ENCODE measurements at places on chromosomes 5 and 9.
A peak's percentile ranks its signal among the peaks of the same experiment; 100 is the strongest.

- DNase-seq: no peak
Measured at GRCh38 chr5:54725391-54726280, 208.1 kb downstream of the SNX18 start.

GRCh38 chr9:95822015-95822414 lies 53.5 kb upstream of the ERCC6L2 start:
- no peak for DNase-seq

GRCh38 chr9:122197882-122198281 lies 30.9 kb downstream of the LHX6 start:
- no peak for DNase-seq

GRCh38 chr5:18546591-18546990 lies 912.3 kb downstream of the TAF11L14 start:
- DNase-seq: no peak

GRCh38 chr9:81370096-81370495 lies 319.3 kb downstream of the TLE1 start:
- DNase-seq: no peak

- no peak for DNase-seq
Measured at GRCh38 chr5:131530706-131531331, 104.2 kb downstream of the RAPGEF6 start.

- peak; percentile 69 for DNase-seq
Measured at GRCh38 chr5:73451224-73452130, 2.9 kb upstream of the FOXD1 start.

DNA sequence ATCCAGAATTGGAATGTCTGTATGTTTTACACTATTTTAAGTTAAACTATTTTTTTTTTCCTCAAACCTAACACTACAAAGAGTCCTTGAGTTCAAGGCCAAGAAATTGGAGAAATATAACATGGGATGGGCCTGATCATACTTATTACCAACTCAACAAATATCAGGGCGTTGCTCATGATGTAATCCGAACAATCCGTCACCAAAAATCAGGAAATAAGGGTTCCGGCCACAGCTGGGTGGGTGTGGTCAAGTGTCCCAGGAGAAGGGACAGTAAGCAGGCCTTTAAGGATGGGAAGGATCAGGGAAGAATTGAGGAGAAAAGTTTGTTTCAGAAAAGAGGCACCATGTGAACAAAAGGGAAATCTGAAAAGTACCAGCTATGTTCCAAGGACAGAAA lies 29.8 kb downstream of the MED27 start:
- no peak for DNase-seq

DNA sequence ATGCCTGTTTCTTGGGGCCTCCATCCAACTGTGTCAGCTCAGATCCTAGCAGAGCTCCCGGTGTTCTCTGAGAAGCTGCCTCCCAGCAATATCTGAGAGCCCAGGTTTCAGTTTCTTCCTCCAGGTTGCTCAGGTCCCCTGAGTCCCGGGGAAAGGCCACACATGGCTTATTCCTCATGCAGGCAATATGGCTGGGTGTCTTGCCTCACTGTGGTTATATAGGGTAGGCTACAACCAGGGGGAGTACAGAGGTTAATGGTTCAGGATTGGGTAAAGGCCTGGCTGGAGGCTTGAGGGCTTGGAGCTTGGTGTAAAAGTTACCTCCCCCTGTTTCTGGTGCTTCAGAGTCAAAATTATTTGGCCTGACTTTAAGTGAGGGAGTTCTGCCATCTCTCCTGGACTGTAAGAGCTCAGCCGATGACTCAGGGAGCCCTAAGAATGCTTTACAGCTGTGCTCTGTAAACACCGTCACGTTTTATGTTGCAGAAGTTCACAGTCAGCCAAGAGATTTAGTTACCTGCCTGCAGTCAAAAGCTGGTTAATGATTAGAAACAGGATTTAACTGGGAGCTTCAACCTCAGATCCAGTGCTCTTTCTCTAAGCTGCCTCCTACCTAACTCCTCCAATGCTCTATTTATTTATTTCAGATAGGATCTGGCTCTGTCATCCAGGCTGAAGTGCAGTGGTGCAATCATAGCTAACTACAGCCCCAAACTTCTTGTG lies 24.3 kb upstream of the UBAP2 start:
- no peak for DNase-seq

GRCh38 chr5:55994495-55994997 lies at the start of gene IL6ST:
TSS of gene IL6ST (minus strand) at chr5:55994963. CDS start at chr5:55976278, 18,685 bp downstream.
- peak; percentile 36 for DNase-seq

GRCh38 chr9:16591092-16591491 lies 279.4 kb downstream of the BNC2 start:
- DNase-seq: no peak

DNA sequence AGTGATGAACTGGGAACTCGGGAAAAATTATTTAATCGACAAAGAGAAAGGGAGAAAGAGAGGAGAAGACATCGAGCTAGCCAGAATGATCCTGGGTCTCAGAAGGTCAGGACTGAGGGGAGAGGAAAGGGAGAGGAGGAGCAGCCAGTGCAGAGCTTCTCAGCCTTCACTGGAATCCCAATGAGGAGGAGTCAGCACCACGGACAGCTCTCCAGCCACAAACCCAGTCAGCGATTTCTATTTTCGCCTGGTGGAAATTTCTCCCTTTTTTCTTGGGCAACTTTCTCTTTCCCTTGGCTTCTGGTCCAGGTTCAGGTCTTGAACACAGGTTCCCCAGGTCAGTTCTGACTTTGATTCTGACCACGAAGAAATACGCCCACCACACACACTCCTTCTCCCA lies 1.6 kb upstream of the BRINP1 start:
- no peak for DNase-seq

- no peak for DNase-seq
Measured at GRCh38 chr5:179768326-179769085, 25.3 kb upstream of the LTC4S start.

GRCh38 chr5:150465927-150466326 lies 16.4 kb upstream of the RPS14 start:
- no peak for DNase-seq

DNA sequence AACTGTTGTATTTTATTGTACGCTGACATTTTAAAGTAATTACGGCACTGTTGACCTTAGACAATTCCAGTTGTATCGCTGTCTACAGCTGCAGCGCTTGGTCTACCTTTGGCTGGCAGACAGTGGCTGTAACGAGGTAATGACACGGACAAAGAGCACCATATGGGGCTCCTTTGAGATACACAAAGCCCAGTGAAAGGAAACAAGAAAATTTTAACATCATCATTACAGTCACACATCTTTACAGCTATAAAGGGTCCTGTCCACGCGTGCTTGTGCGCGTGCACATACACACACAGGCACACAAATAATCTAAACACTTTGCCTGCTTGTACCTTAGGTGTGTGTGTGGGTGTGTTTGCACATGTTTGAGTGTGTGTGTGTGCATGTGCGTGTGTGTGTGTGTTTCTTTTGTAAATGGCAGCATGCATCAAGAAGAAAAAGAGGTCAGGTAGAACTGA lies 946.0 kb downstream of the NR2F1-AS1 start:
- DNase-seq: no peak

DNA sequence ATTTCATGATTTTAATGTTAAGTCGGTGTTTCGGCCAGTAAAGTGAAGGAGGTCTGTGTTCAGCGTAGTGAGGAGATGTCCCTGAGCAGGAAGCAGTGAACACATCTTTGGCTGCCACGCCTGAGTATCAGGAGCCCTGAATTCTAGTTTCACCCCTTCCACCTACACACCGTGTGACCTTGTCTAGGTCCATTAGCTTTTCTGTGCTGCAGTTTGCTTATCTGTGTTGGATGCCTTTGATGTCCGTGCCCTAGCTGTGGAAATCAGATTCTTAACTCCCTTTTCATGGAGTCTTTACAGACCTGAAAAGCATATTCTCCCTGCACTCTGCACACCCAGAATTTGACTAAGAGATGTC lies 601 bp downstream of the FBXO38 start:
- peak; percentile 1 for DNase-seq

GRCh38 chr5:33299621-33300208 lies 141.1 kb upstream of the TARS1 start:
- DNase-seq: no peak

GRCh38 chr9:109817146-109817845 lies 37.3 kb downstream of the PALM2AKAP2 start:
- no peak for DNase-seq

DNA sequence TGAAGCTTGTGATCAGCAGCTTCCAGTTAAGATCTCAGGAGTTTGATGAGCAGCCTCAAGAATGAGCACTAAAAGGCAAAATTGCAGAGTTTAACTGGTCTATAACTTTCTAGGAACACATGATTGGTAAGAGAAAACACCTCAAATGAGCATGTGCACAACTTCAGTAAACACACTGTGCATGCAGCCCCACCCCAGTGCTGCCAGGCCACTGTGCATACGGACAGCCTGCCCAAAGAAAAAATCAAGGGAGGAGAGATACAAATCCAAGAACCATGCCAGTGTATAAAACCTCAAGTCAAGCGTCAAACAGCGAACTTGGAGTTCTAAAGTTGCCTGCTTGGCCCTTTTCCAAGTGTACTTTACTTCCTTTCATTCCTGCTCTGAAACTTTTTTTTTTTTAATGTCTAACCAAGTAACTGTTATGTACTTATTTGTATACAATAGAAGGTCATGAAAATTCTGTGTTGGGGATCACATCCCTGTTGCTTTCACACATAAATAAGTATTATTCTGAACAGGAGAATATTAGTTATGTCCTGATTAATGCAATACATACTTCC lies 125.6 kb upstream of the TSLP start:
- DNase-seq: no peak

- DNase-seq: no peak
Measured at GRCh38 chr9:85639675-85640186, 102.0 kb downstream of the AGTPBP1 start.

- no peak for DNase-seq
Measured at GRCh38 chr9:112162621-112163413, 12.3 kb downstream of the SUSD1 start.

GRCh38 chr9:38423973-38424843 lies at the start of gene IGFBPL1:
TSS of gene IGFBPL1 (minus strand) at chr9:38424454. CDS start at chr9:38424424, 30 bp downstream.
- DNase-seq: no peak

GRCh38 chr5:146079695-146080373 lies 25.5 kb downstream of the PLAC8L1 start:
- no peak for DNase-seq

GRCh38 chr5:106522296-106522695 lies 1148.4 kb downstream of the EFNA5 start:
- DNase-seq: no peak

- DNase-seq: no peak
Measured at GRCh38 chr5:43514025-43514424, 923 bp downstream of the C5orf34 start.

- no peak for DNase-seq
Measured at GRCh38 chr9:111144741-111145140, 106.5 kb upstream of the LPAR1 start.

DNA sequence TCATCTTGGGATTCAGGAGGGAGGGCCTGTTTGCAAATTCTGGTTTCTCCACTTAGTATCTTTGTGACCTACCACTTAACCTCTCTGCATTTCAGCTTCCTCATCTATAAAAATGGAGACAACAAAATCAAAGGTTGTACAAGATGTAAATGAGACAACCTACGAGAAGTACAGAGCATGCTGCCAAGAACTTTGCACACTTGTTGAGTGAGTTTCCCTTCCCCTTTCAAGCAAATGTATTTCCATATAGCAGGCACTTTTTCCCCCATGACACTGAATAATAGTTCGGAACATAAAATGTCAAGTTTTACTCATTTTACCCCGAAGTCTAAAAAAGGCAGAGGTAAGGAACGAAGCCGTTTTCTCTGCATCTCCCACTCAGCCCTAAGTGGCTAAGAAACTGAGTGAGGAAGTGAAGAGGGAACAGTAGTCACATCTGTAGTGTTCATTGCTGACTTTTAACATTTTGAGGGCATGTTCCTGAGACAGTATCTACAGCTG lies 159.0 kb downstream of the TLE1 start:
- DNase-seq: no peak

DNA sequence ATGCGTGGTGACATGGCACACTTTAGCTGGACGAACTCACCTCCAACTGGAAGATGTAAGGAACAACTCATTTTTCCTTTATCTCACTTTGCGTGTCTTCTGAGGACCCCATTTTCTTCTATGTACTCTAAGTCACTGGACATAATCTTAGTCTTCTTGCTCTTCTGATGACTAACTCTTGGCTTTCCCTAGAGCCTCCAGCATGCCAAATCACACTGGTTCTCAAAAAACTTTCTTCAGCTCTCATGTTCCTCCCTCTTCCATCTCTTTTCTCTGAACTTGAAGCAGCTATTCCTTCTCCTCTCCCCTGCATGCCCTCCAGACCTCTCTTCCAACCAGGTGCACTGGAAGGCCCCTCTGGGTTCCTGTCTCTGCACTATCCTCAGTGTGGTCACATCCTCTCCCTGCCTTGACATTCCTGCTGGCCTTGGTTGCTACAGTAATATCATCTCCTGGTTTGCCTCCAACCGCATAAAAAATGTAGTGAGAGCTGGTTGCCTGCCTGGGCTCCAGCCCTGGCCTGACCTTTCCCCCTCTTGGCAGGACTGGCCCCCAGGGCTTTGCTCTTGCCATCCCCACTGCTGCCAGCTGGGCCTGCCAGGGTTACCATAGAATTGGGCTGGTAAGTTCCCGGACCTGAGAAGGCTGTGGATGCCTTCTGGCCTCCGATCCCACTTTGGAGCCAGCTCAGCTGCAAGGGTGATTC lies 44.8 kb upstream of the BNC2 start:
- no peak for DNase-seq

DNA sequence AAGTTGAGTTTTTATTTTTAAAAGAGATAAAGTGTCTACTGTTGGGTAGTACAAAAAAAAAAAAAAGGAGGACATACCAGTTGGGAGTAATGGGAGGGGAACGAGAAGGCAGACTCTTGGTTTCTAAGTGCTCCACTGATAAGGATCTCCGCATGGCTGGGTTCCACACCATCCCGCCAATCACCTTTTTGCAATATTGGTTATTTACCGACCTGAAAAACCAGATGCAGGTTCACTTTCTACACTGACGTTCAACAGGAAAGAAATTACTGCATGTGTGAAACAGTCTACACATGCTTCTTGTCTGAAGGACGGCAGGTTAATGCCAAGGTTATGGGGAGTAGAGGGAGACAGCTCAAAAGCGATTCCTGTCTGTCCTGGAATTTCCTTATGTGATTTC lies 75.5 kb downstream of the PTPN3 start:
- DNase-seq: no peak

DNA sequence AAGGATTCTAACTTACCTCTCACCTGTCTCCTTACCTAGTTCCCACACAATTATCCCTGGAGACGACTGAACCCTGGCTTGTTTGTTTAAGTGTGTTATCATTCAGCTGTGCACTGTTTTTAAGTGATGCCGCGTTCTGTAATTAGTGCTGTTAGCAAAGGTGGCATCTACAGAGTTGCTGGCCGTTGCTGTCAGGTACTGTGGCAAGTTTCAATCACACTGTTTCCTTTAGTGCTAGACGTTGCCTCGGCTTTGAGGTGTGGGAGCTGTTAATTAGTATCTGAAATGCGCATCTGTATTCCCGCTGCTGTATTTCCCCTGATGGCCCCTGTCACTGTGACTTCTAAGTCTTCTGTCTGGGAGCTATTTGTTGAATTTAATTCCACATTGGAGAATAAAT lies 193.8 kb upstream of the GAS1 start:
- DNase-seq: no peak

GRCh38 chr5:147437161-147437596 lies 72.7 kb downstream of the DPYSL3 start:
- no peak for DNase-seq

Data from CD4-positive, alpha-beta T cell (primary cell).